Placental epithelial cell (primary cell): ENCODE measurements at places on chromosomes 11 and 22. TPM values are rescaled to one million over a fixed set of nuclear protein-coding genes. Genes with fewer than 3 reads are reported as not detected.

TMEM191B gene
- total RNA-seq: 1.6 and 2.8 TPM in 2 replicates

DEFB131B gene
- not detected in 2 replicates for total RNA-seq

CLMP gene
- under 0.01 and 0.43 TPM in 2 replicates for total RNA-seq

HYOU1 gene
- total RNA-seq: 63.6 and 225 TPM in 2 replicates

C11orf16 gene
- total RNA-seq: not detected in 2 replicates

ABTB2 gene
- 7.1 and 22.4 TPM in 2 replicates for total RNA-seq

UPK3A gene
- not detected in 2 replicates for total RNA-seq

CRYBB2 gene
- 0.22 TPM in 1 of 2 replicates, not detected in the other for total RNA-seq

FAM118B gene
- 8.6 and 17.9 TPM in 2 replicates for total RNA-seq
